ENCODE measurements at places on chromosomes 1 and 21.

GRCh38 chr1:240093120-240093961 is 1.7 kb downstream of the FMN2 start:
- no peak for DNase-seq

DNA sequence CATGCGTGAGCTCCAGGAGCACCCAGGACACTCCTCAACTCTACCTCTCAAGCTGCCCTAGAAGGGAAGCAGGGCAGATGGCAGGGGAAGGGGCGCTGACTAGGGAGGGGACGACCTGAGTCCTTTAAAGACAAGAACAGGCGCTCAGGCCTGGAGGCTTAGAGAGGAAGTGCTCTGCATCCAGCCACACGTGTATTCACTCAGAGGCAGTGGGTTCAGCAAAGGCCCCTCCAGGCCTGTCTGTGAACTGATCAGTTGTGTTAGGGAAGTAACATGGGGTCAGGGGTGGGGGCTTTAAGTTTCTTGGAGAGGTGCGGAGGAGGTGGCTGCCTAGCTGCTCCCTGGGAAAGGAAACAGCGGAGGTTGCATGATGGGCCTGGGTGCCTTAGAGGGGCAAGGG is 37.1 kb upstream of the ARF1 start:
- DNase-seq = no peak

DNA sequence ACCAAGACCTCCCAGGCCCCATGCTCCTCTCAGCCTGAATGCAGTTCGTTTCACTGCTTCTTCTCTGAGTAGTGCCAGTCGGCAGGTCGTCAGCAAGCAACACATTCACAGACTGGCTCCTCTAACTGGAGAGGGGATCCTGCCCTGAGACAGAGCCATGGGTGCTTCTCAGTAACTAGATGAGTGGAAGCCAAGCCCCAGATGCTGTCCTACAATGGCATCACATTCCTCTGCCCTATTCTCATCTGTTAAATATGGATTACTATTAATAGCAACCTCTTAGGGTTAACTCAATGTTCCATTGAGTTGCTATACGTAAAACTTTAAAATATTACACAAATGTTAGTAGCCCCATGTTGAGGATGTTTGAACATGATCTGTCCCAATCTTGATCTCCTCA is 84.2 kb upstream of the S1PR1 start:
- DNase-seq = no peak

- DNase-seq = no peak
Measured at GRCh38 chr1:37797750-37798345, 4.2 kb downstream of the MANEAL start.

DNA sequence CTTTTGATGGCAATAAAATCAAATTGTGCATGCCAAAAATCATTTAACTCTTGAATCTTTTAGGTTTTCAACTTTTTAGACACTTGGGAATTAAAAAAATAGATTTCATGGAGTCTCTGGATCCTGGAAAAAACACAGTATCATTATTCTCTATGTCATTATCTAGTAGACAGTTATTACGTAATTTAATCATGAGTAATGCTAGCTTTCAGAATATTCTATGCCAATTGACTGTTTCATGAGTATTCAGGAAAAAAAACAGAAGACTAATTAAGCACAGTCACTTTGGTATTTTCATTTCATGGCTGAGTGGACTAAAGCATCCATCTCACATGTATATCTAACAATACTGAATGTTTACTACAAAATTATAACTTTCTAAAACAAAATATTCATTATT is 44.0 kb downstream of the ODF2L start:
- no peak for DNase-seq

GRCh38 chr1:104125970-104126369 is 376.3 kb downstream of the AMY1C start:
- no peak for DNase-seq

DNA sequence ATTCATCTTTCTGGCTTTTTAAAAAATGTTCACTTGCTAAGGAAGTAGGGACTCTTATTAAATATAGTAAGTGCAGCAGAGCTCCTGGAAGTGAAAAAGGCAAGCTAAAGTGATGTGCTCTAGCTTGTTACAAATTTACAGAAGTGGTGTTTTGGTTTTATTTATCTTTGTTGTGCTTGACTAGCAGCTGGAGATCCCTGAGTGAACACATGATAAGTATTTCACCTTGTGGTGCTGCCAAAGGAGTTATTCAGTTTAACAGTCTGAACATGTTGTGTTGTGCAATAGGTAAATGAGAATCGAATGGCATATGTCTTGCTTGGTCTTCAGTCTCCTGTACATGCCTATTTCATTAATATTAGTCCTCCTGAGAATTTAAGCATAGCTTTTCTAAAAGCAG is 315.7 kb downstream of the TPR start:
- DNase-seq = no peak
